CD8-positive, alpha-beta memory T cell (primary cell): ENCODE measurements at places on chromosomes 1 and 21.

- DNase-seq = no peak
These were observed 1679.0 kb upstream of the B3GALT2 start for GRCh38 chr1:194865383-194865782.

GRCh38 chr1:109361649-109362048 lies 36.1 kb downstream of the SORT1 start:
- no peak for DNase-seq

DNA sequence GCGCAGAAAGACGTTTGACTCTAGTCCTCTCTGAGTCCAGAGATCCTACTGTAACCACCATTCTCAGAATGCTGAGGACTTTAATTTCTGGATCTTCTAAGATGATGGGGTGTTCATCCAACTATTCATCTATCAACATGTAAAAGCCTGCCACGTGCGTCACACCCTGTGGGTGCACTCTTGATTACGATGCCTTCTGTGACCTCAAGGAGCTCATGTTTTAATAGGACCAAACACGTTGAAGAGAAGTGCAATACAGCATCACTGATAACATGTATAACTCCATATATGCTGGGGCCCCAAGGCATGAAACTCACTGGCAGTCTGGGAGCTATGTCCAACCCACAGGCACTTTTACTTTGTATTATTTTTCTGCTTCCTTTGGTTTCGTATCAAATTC lies 19.0 kb downstream of the KIAA0040 start:
- no peak for DNase-seq

DNA sequence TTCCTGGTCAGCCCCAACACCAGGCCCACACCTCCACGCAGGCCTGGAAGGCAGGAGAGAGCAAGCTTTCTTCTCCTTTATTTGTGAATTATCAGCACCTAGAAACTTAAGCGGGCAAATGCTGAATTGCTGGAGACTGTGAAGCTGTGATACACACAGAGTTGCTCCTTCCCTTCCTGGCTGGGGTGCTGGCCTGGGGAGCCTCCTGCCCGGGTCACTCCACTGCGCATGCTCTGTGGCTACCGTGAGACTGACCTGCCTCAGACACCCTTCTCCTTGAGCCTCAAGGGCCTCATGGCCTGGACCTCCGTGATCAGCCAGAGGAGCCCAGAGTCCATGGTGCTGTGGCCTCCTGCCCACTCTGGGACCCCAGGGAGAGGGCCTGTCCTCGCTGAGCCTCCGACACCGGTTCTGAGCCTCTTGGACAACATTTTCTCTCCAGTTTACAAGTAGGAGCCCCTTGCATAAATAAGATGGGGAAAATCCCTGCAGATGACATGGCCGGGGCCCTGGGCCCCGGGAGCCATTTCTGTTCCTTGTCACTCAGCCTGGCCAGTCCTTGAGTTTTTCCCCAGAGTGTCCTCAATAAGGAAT lies 18.0 kb downstream of the AGPAT3 start:
- DNase-seq = no peak

- DNase-seq = no peak
These were observed 25.0 kb downstream of the CDKN2C start for GRCh38 chr1:50994997-50995396.

GRCh38 chr1:202968895-202969295 lies 1.8 kb upstream of the CYB5R1 start:
- DNase-seq = peak; percentile 37

- DNase-seq = peak; percentile 69
These were observed 3.3 kb upstream of the FCRL6 start for GRCh38 chr1:159798893-159799292.

GRCh38 chr1:51343624-51344023 lies 13.3 kb upstream of the TTC39A start:
- DNase-seq = no peak

- DNase-seq = no peak
These were observed 17.1 kb downstream of the SRSF4 start for GRCh38 chr1:29164588-29164987.

DNA sequence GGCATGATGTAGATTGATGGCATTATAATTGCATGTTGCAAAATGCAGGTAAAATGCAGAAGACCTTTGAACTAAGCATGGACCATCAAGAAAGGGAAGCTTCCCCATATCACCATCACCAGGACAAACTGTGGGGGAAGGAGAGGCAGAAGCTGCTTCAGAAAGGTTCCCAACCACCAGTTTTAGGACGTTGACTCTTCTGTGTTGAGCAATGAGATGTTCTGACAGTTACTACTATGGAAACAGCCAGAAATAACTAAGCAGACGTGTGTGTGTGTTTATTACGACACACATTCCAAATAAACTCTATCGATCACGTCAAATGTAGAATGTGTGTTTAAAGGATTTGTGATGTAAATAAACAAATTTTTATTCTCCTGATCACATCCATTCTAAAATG lies 110.2 kb upstream of the PLD5 start:
- no peak for DNase-seq
